ENCODE measurements at places on chromosomes 7 and 10.

- no peak for DNase-seq
These were observed 86.3 kb upstream of the PIK3CG start for GRCh38 chr7:106778656-106779250.

GRCh38 chr10:13184730-13185514, 23.6 kb downstream of the MCM10 start:
- peak; percentile 60 for DNase-seq

DNA sequence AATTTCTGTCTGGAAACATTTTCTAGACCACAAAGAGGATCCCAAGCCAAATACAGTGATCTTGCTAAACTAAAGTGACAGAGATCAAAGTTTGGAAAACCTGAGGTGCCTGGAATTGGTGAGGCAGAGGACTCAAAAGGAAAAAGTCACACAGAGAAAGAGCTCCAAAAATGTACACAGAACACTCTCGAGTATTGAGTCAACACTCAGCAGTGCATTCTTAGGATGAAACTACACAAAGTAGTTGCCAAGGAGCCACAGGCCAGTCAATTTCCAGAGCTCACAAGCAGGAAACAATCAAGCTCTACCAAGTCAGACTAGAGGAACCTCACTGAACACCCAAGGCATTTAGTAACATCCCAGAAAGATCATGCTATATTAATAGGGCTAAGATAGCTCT, 61.3 kb downstream of the MICU1 start:
- DNase-seq = no peak

DNA sequence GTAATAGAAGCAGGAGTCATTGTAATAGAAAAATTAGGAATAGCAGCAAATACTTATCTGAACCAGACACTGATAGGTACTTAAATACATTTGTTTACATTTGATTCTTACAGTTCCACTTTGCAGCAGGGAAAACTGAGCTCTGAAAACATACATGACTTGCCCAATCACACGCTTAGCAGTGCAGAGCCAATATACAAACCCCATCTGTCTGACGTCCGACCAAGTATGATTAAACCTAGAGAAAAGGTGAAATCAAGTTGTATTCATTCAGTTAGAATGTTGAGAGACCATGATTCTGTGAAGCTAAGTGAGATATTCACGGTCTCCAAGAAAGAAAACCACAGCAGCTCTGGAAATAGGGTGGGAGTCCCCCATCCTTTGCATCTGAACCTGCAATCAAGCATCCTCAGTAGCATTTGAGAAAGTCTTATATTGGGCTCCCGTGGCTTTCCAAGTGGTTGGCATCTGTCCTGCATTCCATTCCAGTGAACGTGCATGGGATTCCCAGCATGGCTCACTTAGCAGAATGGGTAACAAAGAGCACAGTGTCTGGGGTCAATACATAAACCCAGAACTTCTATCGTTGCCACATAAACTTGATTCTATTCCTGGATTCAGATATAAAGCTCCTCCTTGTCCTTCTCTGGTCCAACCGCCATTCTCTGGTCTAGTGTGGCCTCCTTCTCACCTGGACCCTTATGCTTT, 148.7 kb upstream of the RSU1 start:
- DNase-seq = no peak

DNA sequence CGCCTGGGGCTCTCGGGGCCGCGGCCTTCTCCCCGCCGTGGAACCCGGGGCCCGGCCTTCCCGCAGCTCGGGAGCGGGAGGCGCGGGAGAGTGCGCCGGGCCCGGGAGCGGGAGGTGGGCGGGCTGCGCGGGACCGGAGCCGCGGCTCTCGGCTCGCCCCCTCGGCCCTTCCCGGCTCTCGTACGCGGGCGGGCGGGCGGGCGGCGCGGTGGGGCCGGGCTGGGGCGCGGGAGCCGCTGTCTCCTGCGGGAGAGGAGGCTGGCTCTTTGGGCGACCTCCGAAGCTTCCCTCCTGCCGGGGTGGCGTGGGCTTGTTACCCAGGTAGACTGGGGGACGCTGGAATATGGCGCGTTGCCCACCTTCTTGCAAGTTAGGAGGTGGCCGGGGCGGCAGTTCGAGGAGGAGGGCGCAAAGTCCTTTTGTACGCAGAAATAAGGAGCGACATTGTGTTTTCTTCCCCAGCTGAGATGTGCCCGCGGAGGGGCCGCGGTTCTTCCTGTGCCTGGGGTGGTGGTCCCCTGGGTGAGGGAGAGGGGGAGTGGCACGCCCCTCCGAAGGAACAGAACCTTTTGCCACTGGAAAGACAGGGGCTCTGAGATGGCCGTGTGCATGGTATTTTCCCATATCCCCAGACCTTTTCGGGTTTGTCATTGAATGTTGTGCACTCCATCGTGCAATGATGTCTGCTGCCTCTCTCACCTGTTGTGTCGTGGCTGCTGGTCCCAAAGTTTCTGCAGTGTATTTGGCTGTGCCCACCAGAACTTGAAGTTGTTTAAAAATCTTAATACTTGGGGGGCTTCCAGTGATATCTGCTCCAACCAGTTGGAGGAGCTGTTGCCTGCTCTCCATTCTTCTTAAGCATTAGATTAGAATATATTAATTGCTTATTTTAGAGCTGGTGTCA, 844 bp downstream of the NRF1 start:
- peak; percentile 17 for DNase-seq

- no peak for DNase-seq
These were observed 275.1 kb downstream of the DOCK4 start for GRCh38 chr7:111931016-111931517.

- no peak for DNase-seq
These were observed 145.6 kb upstream of the CALCR start for GRCh38 chr7:93720106-93720505.

DNA sequence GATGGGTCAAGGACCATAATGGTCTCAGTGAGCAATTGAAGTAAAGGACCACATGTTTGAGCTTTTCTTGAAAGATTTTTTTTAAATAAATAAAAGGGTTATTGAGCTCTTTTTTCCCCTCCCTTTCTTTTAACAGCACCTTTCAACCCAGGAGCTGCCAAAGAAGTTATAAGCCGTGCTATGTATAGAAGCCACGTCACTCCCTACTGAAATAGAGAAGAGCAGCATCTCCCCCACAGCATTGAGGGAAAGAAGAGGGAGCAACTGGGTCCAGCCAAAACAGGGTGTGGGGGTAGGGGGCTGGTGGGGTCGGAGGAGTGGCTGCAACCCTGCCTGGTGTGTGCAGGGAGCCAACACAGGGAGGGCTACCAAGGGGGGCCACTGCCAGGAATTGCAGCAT, 227.2 kb downstream of the PLXNA4 start:
- no peak for DNase-seq

- DNase-seq = no peak
These were observed 57.4 kb downstream of the FAM241B start for GRCh38 chr10:69687426-69687825.

DNA sequence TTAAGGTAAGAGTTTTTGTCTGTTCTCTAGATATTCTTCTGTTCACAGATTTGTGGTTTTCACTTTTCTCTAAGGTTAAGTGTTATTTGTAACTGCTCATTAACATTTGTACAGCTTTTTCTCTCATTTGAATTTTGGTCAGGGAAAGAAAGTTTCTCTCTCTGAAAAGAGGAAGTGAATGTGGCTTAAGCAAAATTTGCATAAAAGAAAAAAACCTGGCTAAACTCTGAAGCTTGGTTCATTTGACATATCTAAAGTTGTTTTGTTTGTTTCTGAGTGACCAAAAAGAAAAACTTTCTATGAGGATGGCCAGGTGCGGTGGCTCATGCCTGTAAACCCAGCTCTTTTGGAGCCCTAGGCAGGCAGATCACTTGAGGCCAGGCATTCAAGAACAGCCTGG, 22.0 kb upstream of the SLC26A4 start:
- no peak for DNase-seq

DNA sequence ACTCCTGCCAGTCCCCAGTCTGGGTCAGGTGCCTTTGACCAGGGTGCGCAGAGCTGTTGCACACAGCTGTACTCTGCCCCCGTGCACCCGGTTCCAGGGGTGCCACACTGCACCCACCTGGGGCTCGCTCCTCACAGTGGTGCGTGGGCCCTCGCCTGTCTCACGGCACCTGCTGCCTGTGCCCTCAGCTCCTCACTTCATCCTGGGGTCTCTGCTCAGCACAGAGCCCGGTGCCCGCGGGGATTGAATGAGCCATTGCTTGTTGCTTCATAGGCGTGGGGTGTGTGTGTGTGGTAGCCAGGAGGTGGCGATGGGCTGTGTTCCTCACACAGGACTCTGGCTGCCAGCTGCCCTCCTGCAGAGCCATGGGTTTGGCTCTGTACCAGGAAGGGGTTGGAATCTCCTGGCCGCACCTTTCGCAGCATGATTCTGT, 18.5 kb downstream of the EIF3B start:
- DNase-seq = no peak

GRCh38 chr7:8283968-8284367, 22.0 kb upstream of the ICA1 start:
- no peak for DNase-seq

GRCh38 chr10:103281753-103282152, 4.8 kb downstream of the INA start:
- peak; percentile 64 for DNase-seq

GRCh38 chr10:27503498-27504006, 552 bp upstream of the RAB18 start:
- DNase-seq = no peak

- peak; percentile 70 for DNase-seq
These were observed 33.5 kb upstream of the AUTS2 start for GRCh38 chr7:69564454-69565417.

DNA sequence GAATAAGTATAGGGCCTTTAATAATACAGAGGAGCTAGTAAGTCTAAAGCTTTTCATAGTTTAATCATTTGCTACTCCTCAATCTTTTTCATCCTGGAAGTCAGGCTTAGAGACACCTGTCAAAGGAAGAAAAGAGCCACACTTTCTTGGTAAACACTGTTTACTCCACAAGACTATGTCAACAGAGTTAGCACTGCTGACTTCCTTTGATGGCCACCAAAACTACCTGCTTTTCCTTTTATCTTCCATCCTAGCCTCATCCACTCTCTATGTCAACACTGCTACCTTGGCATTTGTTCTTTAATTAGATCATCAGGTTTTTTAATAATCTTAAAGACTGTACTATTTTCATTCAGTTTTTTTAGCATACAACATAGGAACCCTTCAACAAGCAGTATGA, 106.2 kb downstream of the ELAPOR2 start:
- no peak for DNase-seq

Data from DMS79 (cell line).